Ovary (tissue), 10 donors: ENCODE measurements at places on chromosomes 11 and 22.

GRCh38 chr11:50423208-50423607 is 390.5 kb downstream of the OR4C45 start:
- H3K4me1 ChIP-seq: no peaks in the 10 kb centered on the region
- no peaks in the 10 kb centered on the region for H3K36me3 ChIP-seq
- H3K4me3 ChIP-seq: no peak overlapping the region

GRCh38 chr11:97860237-97860636 is 1160.5 kb upstream of the CNTN5 start:
- H3K4me1 ChIP-seq: no peaks in the 10 kb centered on the region
- H3K36me3 ChIP-seq: no peaks in the 10 kb centered on the region
- no peak overlapping the region for H3K4me3 ChIP-seq

GRCh38 chr11:95514416-95515110 is 275.0 kb downstream of the FAM76B start:
- H3K4me3 ChIP-seq: no peak overlapping the region
- H3K4me1 ChIP-seq: peaks cover 6% of the 10 kb centered on the region
- DNase-seq: no peak
- H3K36me3 ChIP-seq: no peaks in the 10 kb centered on the region
- no peak overlapping the region for H3K27ac ChIP-seq
- no peaks in the 10 kb centered on the region for H3K27me3 ChIP-seq

DNA sequence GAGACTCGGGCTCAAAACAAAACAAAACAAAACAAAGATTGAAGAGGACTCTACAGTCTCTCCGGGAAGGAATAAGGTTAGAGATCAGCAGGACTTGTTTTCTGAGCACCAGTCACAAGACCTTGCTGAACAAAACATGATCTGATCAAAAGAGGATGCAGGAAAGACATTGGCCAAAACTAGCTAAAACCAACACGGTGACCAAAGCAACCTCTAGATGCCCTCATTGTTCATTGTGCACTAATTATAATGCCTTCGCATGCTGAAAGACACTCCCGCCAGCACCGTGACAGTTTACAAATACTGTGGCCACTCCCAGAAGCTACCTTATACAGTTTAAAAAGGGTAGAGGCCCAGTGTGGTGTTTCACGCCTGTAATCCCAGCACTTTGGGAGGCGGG is 15.7 kb upstream of the CHKA start:
- H3K4me1 ChIP-seq: no peaks in the 10 kb centered on the region
- H3K4me3 ChIP-seq: no peak overlapping the region
- DNase-seq: no peak

GRCh38 chr11:15969281-15969680 is 387.1 kb downstream of the SOX6 start:
- no peak overlapping the region for H3K4me3 ChIP-seq
- peak overlapping the region; percentile 60 for H3K27ac ChIP-seq
- DNase-seq: peak; percentile 57
- no peaks in the 10 kb centered on the region for H3K27me3 ChIP-seq
- H3K36me3 ChIP-seq: no peaks in the 10 kb centered on the region
- peaks cover 2% of the 10 kb centered on the region for H3K4me1 ChIP-seq

- H3K27ac ChIP-seq: no peak overlapping the region
- H3K36me3 ChIP-seq: no peaks in the 10 kb centered on the region
- DNase-seq: no peak
Observed at GRCh38 chr11:2555891-2556290, 111.1 kb downstream of the KCNQ1 start.

- H3K4me3 ChIP-seq: no peak overlapping the region
- no peak overlapping the region for H3K27ac ChIP-seq
- no peaks in the 10 kb centered on the region for H3K4me1 ChIP-seq
- H3K27me3 ChIP-seq: no peaks in the 10 kb centered on the region
Observed at GRCh38 chr11:75254326-75254725, 13.8 kb downstream of the TPBGL start.

GRCh38 chr22:26095256-26095956 is 73.9 kb upstream of the SEZ6L start:
- no peaks in the 10 kb centered on the region for H3K27me3 ChIP-seq
- H3K36me3 ChIP-seq: no peaks in the 10 kb centered on the region
- no peak overlapping the region for H3K4me3 ChIP-seq
- no peak for DNase-seq
- no peaks in the 10 kb centered on the region for H3K4me1 ChIP-seq
- H3K27ac ChIP-seq: no peak overlapping the region

GRCh38 chr22:31625661-31626426 is 36.2 kb downstream of the PISD start:
- H3K36me3 ChIP-seq: no peaks in the 10 kb centered on the region
- H3K4me3 ChIP-seq: peak overlapping the region; percentile 11
- peaks cover 35% of the 10 kb centered on the region for H3K4me1 ChIP-seq
- peak overlapping the region; percentile 66 for H3K27ac ChIP-seq

GRCh38 chr11:68997124-68997994 is 15.7 kb downstream of the MRGPRF start:
- no peaks in the 10 kb centered on the region for H3K27me3 ChIP-seq
- no peak overlapping the region for H3K27ac ChIP-seq
- H3K4me1 ChIP-seq: peaks cover 22% of the 10 kb centered on the region
- no peak for DNase-seq
- no peak overlapping the region for H3K4me3 ChIP-seq

DNA sequence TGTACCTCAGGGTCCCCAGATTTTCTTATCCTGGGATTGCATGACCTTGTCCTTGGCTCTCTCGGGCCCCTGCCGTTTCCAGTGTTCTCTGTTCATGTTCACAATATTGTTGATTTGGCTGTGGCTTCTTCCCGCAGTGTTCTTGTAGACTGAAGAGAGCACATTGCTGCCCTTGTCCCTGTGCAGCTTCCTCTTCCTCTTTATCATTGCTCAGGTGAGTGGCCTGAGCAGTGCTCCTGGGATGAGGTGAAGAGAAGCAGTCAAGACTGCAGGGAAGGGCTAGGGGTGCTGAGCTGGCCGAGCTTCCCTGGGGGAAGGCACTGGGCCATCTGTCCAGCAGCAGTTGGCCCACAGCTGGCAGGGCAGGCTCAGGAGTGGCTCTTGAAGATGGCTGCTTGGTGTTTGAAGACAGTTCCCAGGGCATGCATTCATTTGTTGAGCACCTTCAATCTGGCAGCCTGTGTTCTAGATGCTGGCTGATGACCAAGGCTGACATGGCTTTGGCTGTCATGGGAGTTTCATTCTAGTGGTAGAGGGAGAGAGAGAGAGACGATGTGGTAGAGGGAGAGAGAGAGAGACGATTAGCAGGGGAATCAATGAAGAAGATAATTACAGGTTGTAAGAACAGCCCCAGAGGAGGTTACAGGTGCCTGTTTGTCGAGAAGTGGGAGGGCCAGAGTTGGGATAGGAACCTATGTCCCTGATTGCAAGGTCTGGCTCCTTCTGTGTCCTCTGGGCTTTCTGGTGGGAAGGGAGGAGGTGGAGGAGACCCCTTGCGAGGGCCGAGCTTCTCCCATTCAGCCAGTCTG is 17.4 kb downstream of the BMAL1 start:
- H3K4me1 ChIP-seq: peaks cover 15% of the 10 kb centered on the region
- no peaks in the 10 kb centered on the region for H3K27me3 ChIP-seq
- H3K36me3 ChIP-seq: no peaks in the 10 kb centered on the region
- no peak for DNase-seq
- H3K27ac ChIP-seq: no peak overlapping the region

- no peaks in the 10 kb centered on the region for H3K27me3 ChIP-seq
- H3K4me1 ChIP-seq: no peaks in the 10 kb centered on the region
Observed at GRCh38 chr11:26931248-26931631, 62.7 kb upstream of the FIBIN start.

DNA sequence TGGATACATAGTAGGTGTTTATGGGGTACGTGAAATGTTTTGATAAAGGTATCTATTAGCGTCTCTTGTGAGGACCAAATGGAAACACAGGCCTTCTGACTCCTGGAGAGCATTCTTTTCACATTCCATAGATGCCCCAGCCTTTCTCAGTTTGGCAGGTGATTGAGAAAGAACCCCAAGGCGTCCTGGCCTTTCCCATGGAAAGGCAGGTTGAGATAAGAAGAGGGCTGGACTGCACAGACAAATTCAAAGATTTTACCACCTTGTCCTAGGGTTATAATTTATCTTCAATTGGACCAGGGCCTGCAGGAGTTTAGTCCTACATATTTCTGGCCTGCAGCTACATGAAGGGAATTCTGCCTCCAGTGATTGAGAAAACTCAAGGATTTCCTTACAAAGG is 661 bp upstream of the OLFML1 start:
- H3K4me1 ChIP-seq: peaks cover 6% of the 10 kb centered on the region
- H3K4me3 ChIP-seq: no peak overlapping the region
- H3K36me3 ChIP-seq: no peaks in the 10 kb centered on the region
- H3K27ac ChIP-seq: peak overlapping the region; percentile 59
- DNase-seq: no peak
- H3K27me3 ChIP-seq: no peaks in the 10 kb centered on the region

DNA sequence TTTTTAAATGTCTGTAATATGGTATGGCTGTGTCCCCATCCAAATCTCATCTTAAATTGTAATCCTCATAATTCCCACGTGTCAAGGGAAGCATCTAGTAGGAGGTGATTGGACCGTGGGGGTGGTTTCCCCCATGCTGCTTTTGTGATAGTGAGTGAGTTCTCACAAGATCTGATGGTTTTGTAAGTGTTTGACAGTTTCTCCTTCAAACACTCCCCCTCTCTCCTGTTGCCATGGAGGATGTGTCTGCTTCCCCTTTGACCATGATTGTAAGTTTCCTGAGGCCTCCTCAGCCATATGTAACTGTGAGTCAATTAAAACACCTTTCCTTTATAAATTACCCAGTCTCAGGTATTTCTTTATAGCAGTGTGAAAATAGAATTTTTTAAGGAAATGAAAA is 31.1 kb upstream of the CD44 start:
- DNase-seq: no peak
- no peak overlapping the region for H3K27ac ChIP-seq
- no peaks in the 10 kb centered on the region for H3K4me1 ChIP-seq
- H3K27me3 ChIP-seq: no peaks in the 10 kb centered on the region

GRCh38 chr11:62046568-62047100 is 77.2 kb upstream of the INCENP start:
- H3K36me3 ChIP-seq: no peaks in the 10 kb centered on the region
- DNase-seq: no peak
- H3K27me3 ChIP-seq: no peaks in the 10 kb centered on the region
- no peaks in the 10 kb centered on the region for H3K4me1 ChIP-seq
- H3K27ac ChIP-seq: no peak overlapping the region

DNA sequence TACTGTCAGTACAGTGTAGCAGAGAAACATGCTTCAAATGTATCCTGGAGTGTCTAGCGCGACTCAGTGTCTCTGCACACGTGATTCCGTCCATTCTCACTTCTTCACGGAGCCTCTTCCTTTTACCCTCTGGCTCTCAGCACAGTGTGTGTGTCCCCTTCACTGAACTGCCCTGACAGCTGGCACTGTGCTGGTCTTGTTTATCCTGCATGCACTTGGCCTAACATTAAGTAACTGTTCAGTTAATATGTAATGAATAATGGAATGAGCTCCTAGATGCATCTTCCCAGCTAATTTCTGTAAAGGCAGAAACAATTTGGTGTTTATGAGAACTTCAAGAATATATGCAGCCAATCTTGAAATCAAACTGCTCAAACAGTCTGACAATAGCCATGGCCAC is 44.4 kb downstream of the KMT5B start:
- no peaks in the 10 kb centered on the region for H3K4me1 ChIP-seq
- H3K27ac ChIP-seq: no peak overlapping the region
- no peaks in the 10 kb centered on the region for H3K36me3 ChIP-seq

DNA sequence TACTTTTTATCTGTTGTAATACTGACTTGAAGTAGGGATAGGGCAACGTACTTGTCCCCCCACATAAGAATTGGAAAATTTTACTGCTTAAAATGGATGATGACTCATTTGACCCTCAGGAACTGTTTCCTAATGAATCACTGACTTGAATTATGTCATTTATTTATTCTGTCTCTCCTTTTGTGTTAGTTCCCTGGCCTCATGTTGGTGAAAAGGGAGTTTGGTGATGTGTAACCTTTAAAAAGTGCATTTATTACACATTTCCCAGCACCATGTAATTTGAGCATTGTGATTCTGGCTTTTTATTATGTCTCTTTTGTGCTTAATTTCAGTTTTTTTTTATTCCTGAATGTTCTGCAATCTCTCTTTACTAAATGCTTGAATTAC is 20.3 kb upstream of the PGM2L1 start:
- no peaks in the 10 kb centered on the region for H3K27me3 ChIP-seq
- H3K36me3 ChIP-seq: no peaks in the 10 kb centered on the region
- no peak for DNase-seq
- peaks cover 3% of the 10 kb centered on the region for H3K4me1 ChIP-seq

GRCh38 chr11:116589402-116589801 is 183.4 kb downstream of the BUD13 start:
- DNase-seq: no peak
- no peaks in the 10 kb centered on the region for H3K27me3 ChIP-seq
- H3K27ac ChIP-seq: no peak overlapping the region
- H3K4me3 ChIP-seq: no peak overlapping the region
- H3K36me3 ChIP-seq: no peaks in the 10 kb centered on the region
- H3K4me1 ChIP-seq: peaks cover 12% of the 10 kb centered on the region

- no peaks in the 10 kb centered on the region for H3K36me3 ChIP-seq
- no peaks in the 10 kb centered on the region for H3K27me3 ChIP-seq
- H3K4me1 ChIP-seq: no peaks in the 10 kb centered on the region
Observed at GRCh38 chr11:58318532-58318931, 40.3 kb downstream of the OR5B17 start.

GRCh38 chr11:63838150-63838677 is 696 bp upstream of the MARK2 start:
- peak overlapping the region; percentile 3 for H3K4me3 ChIP-seq
- H3K27ac ChIP-seq: peak overlapping the region; percentile 18
- peak; percentile 55 for DNase-seq
- no peaks in the 10 kb centered on the region for H3K27me3 ChIP-seq
- H3K36me3 ChIP-seq: no peaks in the 10 kb centered on the region
- peaks cover 11% of the 10 kb centered on the region for H3K4me1 ChIP-seq

DNA sequence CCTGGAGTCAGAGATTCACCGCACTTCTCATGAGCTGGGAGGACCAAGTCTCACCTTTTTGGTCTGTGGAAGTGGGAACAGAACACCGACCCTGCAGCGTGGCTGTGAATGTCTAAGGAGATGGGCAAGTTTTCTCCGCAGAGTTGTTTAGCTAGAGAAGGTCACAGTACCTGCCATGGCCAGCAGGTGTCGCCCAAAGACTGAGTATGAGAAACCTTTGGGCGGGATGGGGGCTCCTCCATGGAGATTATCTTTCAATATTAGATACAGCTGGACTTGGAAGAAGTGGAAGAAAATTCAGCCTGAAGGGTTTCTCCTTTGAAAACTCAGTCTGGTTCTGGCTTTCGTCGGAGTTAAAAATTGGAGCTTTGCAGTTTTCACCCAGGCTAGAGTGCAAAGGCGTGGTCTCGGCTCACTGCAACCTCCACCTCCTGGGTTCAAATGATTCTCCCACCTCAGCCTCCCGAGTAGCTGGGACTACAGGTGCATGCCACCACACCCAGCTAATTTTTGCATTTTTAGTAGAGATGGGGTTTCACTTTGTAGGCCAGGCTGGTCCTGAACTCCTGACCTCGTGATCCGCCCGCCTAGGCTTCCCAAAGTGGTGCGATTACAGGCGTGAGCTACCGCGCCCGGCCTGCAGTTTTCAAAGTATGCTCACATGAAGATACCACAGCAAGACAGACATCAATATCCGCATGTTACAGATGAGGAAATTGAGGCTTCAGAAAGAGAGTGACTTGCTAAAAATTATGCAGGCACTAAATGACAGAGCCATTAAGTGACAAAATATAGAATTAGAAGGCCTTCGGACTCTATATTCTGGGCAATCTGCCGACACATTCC is 10.7 kb upstream of the DSCAML1 start:
- no peaks in the 10 kb centered on the region for H3K36me3 ChIP-seq
- no peaks in the 10 kb centered on the region for H3K27me3 ChIP-seq
- H3K27ac ChIP-seq: no peak overlapping the region
- peak; percentile 82 for DNase-seq
